ENCODE measurements at places on chromosomes 7 and 10. TPM values are rescaled to one million over a fixed set of nuclear protein-coding genes. Genes with fewer than 3 reads are reported as not detected.

DNA sequence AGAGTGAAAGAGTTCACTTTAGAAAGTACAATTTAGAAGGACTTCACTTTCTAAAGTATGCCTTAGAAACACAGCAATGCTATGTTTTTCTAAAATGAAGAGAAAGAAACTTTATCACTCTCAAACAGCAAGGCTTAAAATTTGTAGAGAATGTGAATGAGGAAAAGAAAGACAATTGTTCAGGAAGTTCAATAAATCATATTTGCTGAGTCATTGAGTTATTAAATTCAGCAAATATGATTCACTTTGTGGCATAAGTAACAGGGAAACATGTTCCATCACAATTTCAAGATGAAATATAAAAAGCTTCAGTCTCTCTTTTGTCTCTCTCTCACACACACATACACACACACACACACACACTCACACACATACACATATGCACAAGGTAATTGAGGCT lies 187.9 kb downstream of the PCDH15 start:
- no peak for DNase-seq

DNA sequence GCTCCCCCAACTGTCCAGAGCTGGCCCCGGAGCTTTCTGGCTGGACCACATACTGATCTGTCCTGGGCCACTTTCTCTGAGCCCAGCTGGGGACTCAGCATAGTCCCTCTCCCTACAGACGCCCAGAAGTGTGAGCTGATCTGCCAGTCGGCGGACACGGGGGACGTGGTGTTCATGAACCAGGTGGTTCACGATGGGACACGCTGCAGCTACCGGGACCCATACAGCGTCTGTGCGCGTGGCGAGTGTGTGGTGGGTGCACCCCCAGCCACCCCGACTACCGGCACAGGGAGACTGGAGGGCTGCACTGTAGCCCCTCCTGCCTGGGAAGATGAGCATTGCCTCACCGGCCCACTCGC lies 41.8 kb downstream of the TBATA start:
- no peak for DNase-seq

The MAPK8 gene
- total RNA-seq, result 82.8 TPM

The ITGB1 gene
- total RNA-seq, result 78.7 TPM

The EPDR1 gene
- 0.62 TPM for total RNA-seq

All from activated T-helper 2 cell treated with anti-CD3 and anti-CD28 coated beads, Interferon-gamma antibody, Interleukin-2, Interleukin-4, amounts not matched to agents 10 μg/mL and 5 μg/mL and 100 μg/mL, durations not matched to agents 14 hours and 24 hours and 36 hours (primary cell).